D721Med (cell line): ENCODE measurements at places on chromosomes 16 and 17.

DNA sequence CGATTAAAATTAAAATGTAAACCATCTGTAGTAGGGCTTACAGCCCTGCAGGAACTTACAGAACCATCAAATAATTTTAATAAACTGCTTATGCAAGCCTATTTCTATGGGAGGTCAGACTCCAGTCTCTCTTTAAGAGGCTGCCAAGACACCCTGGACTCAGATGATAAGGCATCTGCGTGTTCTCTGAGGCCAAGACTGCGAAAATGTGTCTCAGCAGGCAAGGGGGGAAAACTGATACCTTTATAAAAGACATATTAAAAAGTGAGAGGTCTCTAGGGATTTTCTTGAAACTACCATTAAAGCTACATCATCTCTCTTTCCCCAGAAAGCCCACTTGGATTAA is 32.2 kb downstream of the MPHOSPH6 start:
- no peak for DNase-seq

- DNase-seq = no peak
Measured at GRCh38 chr16:71250461-71251235, 20.1 kb upstream of the HYDIN start.

GRCh38 chr16:70770626-70771552 is 30.1 kb downstream of the VAC14 start:
- DNase-seq = no peak

- DNase-seq = no peak
Measured at GRCh38 chr17:67601897-67602296, 115.8 kb upstream of the NOL11 start.

DNA sequence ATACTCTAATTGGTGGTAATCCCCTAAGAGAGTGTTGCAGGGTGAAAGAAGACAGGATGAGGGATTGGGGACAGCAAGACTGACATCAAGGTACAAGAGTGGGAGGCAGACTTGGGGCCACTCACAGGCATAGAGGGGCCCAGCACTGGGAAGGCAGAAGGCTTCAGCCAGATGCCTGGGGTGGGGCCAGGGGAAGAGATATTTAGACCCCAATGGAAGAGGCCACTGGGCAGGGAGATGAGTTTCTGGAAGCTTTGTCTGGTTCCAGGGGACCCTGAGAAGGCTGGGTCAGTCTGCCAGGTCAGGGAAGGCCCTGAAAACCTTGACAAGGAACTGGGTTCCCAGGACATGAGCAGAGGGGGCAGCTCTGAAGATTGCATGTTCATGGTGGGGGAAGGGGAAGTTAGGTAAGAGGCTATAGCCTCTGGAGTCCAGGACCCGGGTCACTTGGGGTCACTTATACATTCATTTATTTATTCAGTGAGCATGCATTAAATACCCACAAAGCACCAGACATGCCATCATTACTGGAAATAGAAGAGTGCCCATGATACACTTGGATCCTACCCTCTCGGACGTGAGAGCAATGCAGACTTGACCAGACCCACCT is 92.9 kb downstream of the TMEM132E start:
- no peak for DNase-seq

- no peak for DNase-seq
Measured at GRCh38 chr17:21542991-21543390, 149.3 kb upstream of the KCNJ18 start.

DNA sequence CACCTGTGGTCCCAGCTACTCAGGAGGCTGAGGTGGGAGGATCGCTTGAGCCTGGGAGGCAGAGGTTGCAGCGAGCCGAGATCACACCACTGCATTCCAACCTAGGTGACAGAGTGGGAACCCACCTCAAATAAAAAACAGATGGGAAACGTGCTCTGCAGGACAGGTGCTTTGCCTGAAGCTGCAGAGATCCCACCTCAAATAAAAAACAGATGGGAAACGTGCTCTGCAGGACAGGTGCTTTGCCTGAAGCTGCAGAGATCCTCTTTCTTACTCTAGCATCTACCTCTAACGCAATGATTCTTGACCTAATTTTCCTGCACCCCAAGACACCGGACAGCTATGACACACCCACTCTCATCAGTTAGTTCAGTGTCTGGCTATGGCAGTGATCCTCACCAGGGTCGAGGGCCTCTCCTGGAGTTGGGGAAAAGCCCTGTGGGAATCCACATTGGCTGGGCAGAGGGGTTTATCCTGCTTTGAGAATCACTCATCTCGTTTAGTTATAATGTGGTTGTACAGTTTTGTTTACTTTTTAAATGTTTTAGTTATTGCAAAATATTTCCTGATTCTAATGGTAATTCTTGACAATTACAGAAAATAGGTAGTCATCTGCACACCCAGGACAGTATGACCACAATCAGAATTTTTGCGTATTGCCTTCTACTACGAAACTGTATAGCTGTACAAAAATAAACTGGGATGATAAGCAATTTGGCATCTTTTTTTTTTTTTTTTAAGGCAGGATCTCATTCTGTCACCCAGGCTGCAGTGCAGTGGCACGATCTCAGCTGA is 11.4 kb downstream of the VPS53 start:
- DNase-seq = no peak

GRCh38 chr17:63438092-63439051 is 7.7 kb downstream of the CYB561 start:
- no peak for DNase-seq

DNA sequence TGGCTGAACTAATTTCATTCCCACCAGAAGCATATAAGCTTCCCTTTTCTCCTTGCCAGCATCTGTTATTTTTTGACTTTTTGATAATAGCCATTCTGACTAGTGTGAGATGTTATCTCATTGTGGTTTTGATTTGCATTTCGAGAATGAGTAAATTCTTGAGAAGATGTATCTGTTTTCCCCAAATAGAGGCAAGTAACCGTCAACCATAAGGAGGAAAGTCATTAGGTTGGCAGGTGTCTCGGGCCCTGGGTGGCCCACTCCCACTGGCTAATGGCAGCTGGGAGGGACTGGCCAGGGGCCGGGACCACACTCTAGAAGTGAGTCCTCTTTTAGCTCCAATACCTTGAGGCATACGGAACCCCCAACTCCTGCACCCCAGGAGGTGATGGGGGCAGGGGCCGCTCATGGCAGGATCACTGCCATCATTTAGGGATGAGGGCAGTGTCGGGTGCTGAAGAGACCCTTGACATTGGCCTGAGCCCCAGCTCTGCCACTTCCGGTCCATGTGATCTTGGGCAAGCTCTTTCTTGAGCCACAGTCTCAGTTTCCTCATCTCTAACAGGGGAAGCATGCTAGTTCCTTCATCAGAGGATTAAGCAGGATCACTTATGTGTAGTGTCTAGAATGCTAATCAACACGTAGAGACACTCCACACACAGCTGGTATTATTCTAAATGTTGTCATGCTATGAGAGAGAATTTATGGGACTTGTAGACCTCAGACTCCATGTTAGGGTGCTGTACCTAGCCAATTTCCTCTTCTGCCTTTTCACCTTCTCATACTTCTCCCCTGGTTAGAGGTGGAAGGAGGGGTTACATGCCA is 44.3 kb downstream of the RGS9 start:
- no peak for DNase-seq

GRCh38 chr17:13635951-13636350 is 34.2 kb upstream of the HS3ST3A1 start:
- DNase-seq = no peak

- no peak for DNase-seq
Measured at GRCh38 chr16:25297151-25297787, 39.6 kb upstream of the ZKSCAN2 start.

GRCh38 chr16:66617728-66618127 is 13.2 kb downstream of the CMTM3 start:
- DNase-seq = no peak

- no peak for DNase-seq
Measured at GRCh38 chr16:4426021-4426684, 485 bp downstream of the DNAJA3 start.

- no peak for DNase-seq
Measured at GRCh38 chr16:28290859-28291254, 1.5 kb upstream of the SBK1 start.

DNA sequence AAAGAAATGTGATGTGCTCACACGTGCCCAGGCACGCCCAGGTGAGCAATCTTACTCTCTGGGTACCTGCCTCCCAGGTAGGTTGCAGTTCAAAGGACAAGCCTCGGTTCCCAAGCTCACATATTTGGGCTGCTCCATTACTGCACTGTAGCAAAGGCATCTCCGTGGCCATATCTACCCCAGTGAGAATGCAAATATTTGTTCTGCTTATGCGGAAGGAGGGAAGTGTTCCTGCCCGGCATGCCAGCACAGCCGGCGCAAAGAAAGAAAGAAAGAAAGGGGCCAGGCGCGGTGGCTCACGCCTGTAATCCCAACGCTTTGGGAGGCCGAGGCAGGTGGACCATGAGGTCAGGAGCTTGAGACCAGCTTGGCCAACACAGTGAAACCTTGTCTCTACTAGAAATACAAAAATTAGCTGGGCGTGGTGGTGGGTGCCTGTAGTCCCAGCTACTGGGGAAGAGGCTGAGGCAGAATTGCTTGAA is 30.7 kb downstream of the SLC43A2 start:
- DNase-seq = no peak

DNA sequence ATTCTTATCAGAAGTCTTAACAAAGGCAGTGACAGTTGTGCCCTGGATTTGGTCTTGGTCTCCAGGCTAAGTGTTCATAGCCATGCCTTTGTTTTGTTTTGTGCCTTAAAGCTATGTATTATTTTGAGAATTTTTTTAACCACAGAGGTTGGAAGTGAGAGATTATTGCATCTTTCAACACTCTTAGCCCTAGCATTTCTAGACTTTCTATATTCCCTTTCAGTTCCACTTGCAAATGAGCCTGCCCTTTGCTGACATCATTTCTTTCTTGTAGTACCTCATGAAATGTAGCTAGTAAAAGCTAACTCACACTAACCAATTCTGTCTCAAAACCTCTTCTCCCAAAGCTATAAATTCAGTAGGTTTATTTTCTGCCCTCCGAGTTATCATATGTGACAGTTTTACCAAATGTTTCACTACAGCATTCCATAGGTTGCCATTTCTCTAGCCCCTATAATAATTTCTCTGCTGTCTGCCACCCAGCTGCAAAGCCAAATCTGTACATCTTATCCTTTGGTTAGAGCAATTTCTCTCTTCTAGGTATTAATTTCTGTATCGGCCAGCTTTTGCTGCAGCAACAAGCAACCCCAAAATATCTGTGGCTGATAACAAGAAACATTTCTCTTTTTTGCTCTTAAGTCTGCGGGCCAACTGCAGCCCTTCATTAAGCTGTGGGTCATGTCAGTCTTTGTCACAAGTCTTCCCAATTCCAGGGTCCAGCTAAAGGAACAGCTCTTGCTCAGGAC is 14.2 kb upstream of the CCL1 start:
- no peak for DNase-seq
